Bone marrow (tissue), 2 donors: ENCODE measurements at places on chromosomes 4 and X.

GRCh38 chrX:69813677-69814076, 197.8 kb downstream of the EDA start:
- DNase-seq: no peak

DNA sequence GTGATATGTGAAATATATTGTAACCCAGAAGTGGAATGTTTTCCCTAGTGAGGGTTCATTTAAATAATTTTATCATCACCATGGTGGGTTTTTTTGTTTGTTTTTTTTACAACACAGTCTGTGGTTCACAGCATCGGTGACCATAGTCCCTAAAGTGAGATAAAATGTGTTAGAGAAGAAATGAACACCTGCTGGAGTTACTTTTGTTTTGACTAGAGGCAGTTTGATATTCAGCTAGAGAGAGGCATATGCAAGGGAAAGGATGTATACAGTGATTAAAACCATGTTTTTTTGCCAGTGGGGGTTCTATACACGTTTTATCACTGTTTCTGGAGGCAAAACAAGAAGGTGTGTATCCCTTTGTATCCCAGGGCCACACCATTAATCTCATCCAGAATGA, 541.5 kb downstream of the PCDH7 start:
- DNase-seq: no peak

GRCh38 chrX:31435592-31435991, 363.8 kb upstream of the FTHL17 start:
- no peak for DNase-seq

GRCh38 chrX:134254511-134254910, 17.5 kb downstream of the CCDC160 start:
- no peak for DNase-seq

DNA sequence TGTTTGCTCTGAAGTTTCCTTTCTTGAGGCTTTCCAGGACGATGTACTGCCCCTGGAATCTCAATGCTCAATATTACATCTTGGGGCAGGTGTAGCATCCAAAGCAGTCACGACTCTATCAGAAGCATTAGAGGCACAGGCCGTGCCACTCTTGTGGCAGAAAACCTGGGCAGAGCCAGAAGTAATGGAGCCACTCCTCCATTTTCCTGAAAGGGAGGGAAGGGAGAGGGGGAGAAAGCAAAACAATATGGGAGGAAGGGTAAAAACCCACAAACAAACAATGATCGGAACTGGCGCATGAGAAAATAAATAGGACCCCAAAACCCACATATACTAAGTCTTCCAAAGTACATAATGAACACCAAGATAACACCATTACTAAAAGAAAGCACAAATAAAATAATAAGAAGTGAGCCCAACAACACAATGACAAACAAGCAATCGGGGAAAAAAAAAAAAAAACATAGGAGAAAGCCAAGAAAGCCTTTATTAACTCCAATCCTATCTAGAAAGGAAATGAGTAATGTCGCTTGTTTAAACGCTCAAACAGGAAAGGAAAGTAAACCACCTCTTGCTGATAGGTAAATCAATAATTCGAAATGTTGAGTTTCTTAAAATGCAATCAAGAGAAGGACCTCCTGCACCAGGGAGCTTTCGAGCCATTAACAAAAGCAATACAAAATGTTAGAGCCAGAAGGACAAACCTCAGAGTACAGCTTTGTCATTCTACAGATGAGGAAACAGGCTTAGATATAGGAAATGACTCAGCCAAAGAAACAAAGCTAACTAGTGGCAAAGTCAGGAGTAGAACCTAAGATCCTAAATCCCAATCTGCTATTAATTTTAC, 117.4 kb downstream of the ATRX start:
- DNase-seq: no peak
